ENCODE measurements at places on chromosomes 7 and 10.

GRCh38 chr7:118877187-118877586 lies 652.7 kb downstream of the ANKRD7 start:
- no peak for DNase-seq

DNA sequence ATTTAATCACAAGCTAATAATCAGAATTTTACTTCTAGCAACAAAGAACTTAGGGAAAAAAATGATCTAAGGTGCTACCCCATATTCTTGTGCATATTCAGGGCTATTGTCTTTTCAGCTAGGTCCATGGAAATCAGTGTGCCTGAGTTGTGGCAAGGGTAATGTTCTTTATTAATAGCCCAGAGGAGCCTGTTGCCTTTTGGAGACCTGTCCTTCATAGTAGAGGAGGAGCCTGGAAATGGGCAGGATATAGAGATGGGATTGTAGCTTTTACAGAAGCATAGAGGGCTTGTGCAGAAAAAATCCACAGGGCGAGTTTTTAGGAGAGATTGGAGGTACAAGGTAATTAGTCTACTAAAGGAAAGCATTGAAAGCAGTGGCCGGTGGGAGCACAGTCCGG lies 38.9 kb downstream of the AGK start:
- DNase-seq, result no peak

DNA sequence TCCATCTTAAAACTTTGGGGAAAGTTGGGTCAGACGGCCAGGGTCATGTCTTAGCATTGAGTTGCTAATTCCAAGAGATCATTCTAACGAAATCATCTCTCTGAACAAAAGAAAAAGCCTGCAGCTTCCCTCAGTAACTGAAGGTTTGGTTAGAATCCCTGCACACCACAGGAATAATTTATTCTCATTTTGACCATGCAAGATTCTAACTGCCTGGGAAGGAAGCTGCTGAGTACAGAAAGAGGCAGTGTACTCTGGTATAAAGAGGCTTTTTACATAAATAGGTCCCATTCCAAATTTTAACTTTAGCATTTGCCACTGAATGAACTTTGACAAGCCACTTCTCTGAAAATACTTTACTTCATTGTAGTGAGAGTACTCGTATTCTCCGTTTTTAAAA lies 76.9 kb upstream of the RSBN1L start:
- no peak for DNase-seq

- DNase-seq, result no peak
Measured at GRCh38 chr7:101235522-101235921, 2.1 kb downstream of the CLDN15 start.

Measured in NCI-H748 treated with DMSO at 0.1 percent for 48 hours (cell line).